Subcutaneous preadipocyte (primary cell): ENCODE measurements at places on chromosomes 16 and 17. TPM values are rescaled to one million over a fixed set of nuclear protein-coding genes. Genes with fewer than 3 reads are reported as not detected.

KRT32 gene
- total RNA-seq = not detected in 2 replicates

USP31 gene
- 8.1 and 12.5 TPM in 2 replicates for total RNA-seq

CEP295NL gene
- 2.9 and 3.7 TPM in 2 replicates for total RNA-seq

KRT17 gene
- 1.2 and 1.8 TPM in 2 replicates for total RNA-seq

TMEM204 gene
- 14.9 and 15.8 TPM in 2 replicates for total RNA-seq

MMP2 gene
- 355 and 531 TPM in 2 replicates for total RNA-seq

PRR35 gene
- not detected in 2 replicates for total RNA-seq

EXOC7 gene
- total RNA-seq = 62.5 and 70.6 TPM in 2 replicates

PARD6A gene
- 0.59 and 1.1 TPM in 2 replicates for total RNA-seq

KRT40 gene
- not detected in 2 replicates for total RNA-seq

ABCA9 gene
- 22.7 and 47.8 TPM in 2 replicates for total RNA-seq

COX6A2 gene
- total RNA-seq = not detected in 2 replicates

KIF2B gene
- not detected in 2 replicates for total RNA-seq

ZG16 gene
- not detected in 2 replicates for total RNA-seq

EZH1 gene
- total RNA-seq = 26.5 and 26.6 TPM in 2 replicates

PABPN1L gene
- not detected in 2 replicates for total RNA-seq

MARCHF10 gene
- total RNA-seq = not detected in 2 replicates

CYBA gene
- 31.6 and 59.8 TPM in 2 replicates for total RNA-seq

ZNRF1 gene
- 15.4 and 19.2 TPM in 2 replicates for total RNA-seq

ARRB2 gene
- total RNA-seq = 9.2 and 16.0 TPM in 2 replicates

CCDC200 gene
- 0.37 TPM in 1 of 2 replicates, not detected in the other for total RNA-seq

VTN gene
- not detected in 2 replicates for total RNA-seq

SLFN14 gene
- not detected in 2 replicates for total RNA-seq

CREBBP gene
- 26.1 and 31.9 TPM in 2 replicates for total RNA-seq

SMPD3 gene
- total RNA-seq = under 0.01 TPM in 1 of 2 replicates, not detected in the other

DUS2 gene
- 18.0 and 21.5 TPM in 2 replicates for total RNA-seq

GAST gene
- not detected in 2 replicates for total RNA-seq

DOC2B gene
- not detected in 2 replicates for total RNA-seq

USH1G gene
- total RNA-seq = not detected in 2 replicates

TMC6 gene
- total RNA-seq = 2.7 TPM in 1 of 2 replicates, not detected in the other

HYDIN gene
- total RNA-seq = under 0.01 and 1.8 TPM in 2 replicates

WFIKKN1 gene
- total RNA-seq = 0.20 and 0.37 TPM in 2 replicates

TUBB3 gene
- total RNA-seq = 248 and 348 TPM in 2 replicates

UTS2R gene
- total RNA-seq = not detected in 2 replicates

CTRB2 gene
- not detected in 2 replicates for total RNA-seq
